ENCODE measurements at places on chromosomes 11 and 22.

DNA sequence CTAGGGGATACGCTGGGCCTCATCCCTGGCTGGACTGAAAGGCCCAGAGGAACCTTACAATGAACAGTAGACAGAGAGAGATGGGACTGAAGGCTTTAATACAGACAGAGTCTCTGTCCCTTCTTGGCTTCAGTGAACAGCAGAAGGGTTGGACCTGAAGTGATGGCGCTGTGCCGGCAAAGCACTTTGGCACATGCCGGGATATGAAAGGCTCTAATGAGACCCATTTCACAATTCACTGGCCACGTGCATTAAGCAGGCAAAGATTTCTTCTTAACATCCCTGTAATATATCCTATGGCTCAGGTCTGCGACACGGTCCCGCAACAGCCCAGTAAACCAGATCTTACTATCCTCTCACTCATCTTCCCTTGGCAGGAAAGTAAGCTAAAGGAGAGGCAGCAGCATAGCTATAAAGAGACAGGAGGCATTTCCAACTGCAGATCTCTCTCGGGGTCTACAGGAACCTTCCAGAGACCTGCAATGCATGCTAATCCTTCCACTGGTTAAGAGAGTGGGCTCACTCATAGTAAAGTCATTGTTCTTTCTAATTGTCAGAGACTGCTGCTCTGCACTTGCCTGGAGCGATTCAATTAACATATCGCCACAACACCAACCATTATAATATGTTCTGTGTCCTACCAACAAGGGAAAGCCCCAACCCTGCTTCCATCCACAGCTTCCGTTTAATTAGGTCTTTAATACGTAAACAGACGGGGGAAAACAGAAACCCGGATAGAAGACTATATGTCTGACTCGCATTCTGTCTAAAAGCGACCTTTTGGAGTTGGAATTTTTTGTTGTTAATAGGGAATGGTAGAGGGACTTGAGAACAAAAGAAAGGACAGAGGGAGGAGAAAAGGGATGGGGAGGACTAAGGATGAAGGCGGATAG, 1179.0 kb downstream of the LRRC4C start:
- no peak for DNase-seq

DNA sequence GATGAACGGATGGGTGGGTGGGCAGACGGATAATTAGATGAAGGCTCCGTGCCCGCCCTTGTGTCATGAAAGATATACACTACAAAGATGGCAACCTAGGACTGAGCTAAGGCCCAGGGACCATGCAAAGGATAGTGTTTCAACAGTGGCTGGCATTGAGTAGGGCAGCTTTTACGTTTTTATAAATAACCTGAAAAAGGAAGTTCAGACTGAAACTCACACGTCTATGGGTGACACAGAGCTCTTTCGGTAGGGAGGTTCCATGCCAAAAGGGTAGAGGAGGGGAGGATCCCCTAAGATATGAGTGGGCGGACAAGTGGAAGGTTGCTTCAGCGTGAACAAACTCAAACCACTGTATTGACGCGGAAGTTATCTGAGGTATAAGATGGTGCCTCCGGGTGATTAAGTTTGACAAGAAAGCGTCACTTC, 90.5 kb downstream of the UBASH3B start:
- DNase-seq, result peak; percentile 62

- DNase-seq, result peak; percentile 65
Measured at GRCh38 chr22:23772649-23773473, at the start of gene MMP11. TSS of gene MMP11 (plus strand) at chr22:23772849. CDS start at chr22:23772871, 22 bp downstream.

DNA sequence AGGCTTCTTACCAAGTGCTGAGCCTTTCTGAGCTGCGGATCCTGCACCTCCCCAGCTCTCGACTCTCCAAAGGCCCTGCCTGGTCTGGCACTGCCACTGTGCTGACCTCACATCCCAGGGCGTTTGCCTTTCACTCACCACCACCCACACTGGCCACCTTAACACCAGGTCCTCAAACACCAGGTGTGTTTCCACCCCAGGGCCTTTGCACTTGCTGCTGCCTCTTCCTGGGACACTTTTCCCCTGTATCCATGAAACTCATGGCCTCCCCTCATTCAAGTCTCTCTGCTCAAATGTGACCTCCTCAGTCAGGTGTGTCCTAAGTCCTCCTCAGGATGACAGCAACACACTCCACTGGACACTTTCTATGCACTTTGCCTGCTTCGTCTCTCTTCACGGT, 51.4 kb upstream of the ANO1 start:
- no peak for DNase-seq

DNA sequence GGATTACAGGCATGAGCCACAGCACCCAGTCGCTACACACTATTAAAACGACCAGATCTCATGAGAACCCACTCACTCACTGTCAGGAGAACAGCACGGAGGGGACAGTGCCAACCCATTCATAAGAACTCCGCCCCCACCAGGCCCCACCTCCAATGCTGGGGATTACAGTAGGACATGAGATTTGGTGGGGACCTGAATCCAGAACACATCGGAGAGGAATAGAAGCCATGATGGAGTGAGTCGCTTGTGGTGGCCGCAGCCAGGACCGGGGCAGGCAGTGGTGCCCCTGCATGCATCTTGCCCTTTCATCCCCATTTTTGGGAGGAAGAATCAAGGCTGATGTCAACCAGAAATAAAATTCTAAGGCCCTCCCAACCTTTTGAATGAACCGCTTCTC, 8.7 kb downstream of the NADSYN1 start:
- DNase-seq, result no peak

GRCh38 chr11:66857234-66857926, 516 bp downstream of the LRFN4 start:
- no peak for DNase-seq

DNA sequence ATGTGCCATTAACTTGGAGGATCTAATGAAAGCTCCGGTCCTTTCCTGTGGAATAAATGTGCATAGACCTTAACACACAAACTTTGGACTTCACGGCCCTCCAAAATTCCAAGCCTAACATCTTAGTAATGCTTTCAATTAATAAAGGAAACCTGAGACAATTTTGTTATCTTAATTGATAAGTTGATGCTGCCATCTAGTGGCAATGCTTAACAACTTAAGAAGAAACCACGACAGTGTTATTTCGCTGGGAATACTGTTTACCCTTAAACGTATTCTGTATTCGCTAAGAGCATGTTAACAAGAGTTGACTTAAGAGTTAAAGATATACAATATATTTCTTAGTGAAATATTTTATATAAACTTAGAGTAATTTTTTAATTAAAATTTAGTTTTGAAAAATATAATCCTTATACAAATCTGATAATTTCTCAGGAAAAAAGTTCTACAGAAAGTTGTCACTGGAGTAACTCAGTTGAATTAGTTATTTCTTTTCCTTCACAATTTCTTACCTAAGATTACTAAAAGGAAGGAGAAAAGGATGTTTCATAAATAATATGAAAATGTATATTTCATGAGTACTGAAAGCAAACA, 35.0 kb upstream of the OR9G4 start:
- no peak for DNase-seq

- no peak for DNase-seq
Measured at GRCh38 chr11:24900514-24900913, 403.7 kb downstream of the LUZP2 start.

- DNase-seq, result peak; percentile 28
Measured at GRCh38 chr11:20647976-20648565, 21.3 kb upstream of the NELL1 start.

DNA sequence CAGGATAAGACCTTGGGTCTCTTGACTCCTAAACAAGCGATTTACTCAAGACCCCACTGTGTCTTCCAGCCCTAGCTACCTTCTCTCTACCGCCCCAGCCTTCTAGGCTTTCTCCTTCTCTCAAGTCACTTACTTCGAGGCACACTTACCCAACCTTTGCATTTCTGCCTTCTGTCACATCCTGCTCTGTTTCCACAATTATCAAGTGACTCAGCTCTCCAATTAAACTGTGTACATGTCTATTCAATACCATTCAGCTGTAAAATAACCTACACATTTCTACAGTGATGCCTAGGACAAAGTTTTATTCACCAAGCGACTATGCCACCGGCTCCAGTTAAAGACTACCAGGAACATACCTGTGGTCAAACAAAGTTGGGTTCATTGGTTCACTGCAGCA, 69.0 kb downstream of the LARGE1 start:
- DNase-seq, result no peak

DNA sequence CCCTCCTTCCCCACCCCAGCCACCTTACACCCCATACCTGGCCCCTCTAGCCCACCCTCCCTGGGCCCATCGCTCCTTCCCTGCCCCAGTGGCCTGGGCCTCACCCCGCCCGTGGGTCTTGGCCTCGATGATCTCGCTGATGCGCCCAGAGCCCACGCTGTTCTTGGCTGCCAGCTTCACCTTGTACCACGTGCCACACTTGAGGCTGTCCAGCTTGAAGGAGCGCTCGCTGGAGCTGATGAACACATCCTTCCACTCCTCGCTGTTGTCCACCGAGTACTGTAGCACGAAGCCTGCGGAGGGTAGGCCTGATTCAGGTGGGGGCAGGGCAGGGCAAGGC, 110.1 kb downstream of the CEP164 start:
- DNase-seq, result no peak

- DNase-seq, result no peak
Measured at GRCh38 chr22:25702040-25702439, 39.9 kb upstream of the MYO18B start.

DNA sequence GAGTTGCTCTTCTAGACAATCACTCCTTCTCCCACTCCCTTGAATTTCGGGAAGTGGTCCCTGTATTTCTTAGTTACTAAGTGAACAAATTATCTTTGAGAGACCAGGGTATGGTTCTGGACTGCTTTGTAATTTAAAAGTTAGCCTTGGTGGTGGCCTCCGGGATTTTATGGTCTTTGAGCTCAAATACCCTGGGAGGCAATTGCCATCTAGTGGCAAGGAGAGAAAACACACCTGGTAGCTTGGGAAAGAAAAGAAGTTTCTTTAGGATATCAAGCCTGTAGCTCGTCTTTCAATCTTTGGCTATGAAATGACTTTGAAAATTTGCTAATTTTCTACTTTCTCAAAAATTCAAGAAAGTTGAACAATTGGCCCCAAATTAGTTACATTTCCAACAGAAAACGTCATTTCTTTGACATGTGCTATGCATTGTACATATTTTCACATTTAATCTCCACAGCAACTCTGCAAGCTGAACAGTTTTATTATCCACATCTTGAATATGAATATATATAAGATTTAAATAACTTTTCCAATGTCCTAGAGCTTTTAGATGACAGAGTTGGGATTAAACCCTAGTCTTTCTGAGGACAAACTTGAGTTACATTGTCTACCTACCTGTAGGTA, 39.1 kb downstream of the MMP27 start:
- DNase-seq, result peak; percentile 22

- DNase-seq, result no peak
Measured at GRCh38 chr11:40387240-40387980, 1072.0 kb downstream of the LRRC4C start.

DNA sequence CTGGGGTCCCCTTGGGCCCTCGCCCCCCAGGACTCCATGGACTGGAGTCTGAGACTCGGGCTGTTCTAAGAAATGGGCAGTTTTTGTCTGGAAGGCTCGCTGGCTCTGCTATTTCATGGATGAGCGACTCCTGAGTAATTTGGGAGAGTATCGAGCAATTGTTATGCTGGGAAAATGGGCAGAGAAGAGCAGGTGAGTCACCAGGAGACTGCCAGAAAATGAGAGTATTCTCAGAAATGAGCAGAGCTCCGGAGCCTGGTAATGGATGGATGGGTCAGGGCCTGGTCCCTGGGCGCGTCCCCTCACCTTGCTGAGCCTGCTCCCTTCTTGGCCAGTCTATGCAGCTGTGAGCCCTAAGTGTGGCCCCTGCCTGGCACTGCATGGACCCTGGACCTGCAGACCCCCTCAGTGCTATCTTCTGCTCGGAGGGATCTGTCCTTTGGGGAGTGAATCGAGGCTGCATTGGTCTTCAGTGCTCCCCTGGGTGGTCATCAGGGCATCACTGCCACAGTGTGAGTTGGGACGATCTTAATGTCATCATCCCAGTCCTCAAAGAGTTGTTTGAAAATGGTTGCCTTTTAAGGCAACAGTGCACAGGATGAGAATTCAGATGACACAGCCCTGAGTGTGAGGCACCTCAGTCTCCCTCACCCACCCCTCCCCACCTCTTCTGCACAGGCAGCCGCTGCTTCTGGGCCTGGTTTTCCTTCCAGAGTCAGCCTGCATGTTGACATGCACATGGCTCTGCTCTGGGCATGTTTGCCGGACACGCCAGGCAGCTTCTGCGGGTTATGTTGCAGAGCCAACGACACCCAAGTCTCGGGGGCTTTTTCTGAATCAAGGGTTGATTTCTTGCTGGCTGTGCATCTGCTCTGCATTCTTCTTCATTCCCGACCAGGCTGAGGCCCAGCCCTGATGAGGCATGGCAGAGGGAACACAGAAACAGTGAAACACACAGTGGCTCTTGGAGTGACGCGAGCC, 519.0 kb downstream of the TBC1D22A start:
- DNase-seq, result no peak

- no peak for DNase-seq
Measured at GRCh38 chr11:42925916-42926315, 385.9 kb upstream of the API5 start.

DNA sequence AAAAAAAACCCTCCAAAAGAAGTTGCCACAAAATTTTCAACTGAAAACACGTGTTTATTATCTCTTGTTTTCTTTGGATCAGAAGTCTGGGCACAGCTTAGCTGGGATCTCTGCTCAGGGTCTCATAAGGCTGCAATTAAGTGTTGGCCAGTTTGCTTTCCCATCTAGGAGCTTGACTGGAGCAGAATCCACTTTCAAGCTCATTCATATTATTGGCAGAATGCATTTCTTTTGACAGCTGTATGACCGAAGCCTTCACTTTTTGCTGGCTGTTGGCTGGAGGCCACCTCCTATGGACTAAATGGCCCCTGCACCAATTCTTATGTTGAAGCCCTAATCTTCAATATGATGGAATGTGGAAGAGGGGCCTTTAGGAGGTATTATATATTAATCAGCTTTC, 139.6 kb downstream of the DDX10 start:
- no peak for DNase-seq
